T-cell (primary cell): ENCODE measurements at places on chromosomes 2 and 18.

DNA sequence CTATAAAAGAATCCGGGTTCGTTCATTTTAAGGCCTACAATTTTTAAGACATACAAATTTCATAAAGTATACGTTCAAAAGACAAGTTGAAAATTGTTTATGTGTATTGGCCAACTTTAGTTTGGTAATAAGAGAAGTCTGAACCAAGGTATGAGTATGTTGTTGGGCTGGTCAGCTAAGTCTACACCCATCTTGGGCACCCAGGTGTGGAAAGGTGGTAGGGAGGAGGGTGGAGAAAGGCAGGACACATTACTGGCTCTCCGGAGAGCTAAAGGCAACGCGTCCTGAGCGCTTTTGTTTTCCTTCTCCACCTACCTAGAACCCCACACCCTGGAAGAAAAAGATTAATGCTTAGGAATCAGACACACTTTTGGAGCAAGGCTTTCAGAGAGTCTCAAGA lies 899 bp upstream of the PELI1 start:
- DNase-seq = no peak

DNA sequence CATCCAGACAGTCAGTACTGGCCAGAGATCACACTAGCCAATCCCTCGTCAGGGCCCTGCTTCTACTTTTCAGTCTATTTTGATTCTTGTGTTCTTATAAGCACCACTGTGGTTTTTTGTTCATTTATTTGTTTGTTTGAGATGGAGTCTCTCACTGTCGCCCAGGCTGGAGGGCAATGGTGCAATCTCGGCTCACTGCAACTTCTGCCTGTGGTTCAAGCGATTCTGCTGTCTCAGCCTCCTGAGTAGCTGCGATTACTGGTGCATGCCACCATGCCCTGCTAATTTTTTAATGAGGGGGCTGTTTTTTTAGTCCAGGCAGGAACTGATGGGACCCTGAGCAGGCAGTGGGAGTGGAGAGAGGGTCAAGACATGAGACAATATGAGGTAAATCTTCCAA lies 64.9 kb upstream of the KIF5C start:
- no peak for DNase-seq

- DNase-seq = no peak
These were observed 111.7 kb upstream of the SCN1A start for GRCh38 chr2:166239548-166239947.

- DNase-seq = no peak
These were observed 6.1 kb upstream of the CCDC195 start for GRCh38 chr2:224722250-224722649.

- DNase-seq = no peak
These were observed 94.0 kb upstream of the CNGA3 start for GRCh38 chr2:98252038-98252773.

DNA sequence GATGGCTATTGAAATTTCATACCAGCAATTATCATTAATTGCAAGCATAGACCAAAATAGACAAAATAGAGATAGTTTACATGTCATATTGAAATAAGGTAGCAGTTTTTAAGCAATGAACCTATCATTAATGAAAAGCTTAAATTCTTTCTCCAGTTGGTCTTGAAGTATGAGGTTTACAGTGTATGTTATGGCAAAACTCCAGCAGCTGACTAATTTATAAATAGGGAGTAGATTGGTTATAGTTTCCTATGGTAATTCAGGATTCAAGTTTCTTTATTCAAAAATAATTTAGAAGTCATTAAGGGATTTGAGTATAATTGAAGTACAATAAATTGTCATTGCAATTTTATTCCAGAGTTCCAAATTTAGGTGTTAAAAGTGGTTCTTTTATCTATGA lies 69.6 kb upstream of the COL5A2 start:
- no peak for DNase-seq

DNA sequence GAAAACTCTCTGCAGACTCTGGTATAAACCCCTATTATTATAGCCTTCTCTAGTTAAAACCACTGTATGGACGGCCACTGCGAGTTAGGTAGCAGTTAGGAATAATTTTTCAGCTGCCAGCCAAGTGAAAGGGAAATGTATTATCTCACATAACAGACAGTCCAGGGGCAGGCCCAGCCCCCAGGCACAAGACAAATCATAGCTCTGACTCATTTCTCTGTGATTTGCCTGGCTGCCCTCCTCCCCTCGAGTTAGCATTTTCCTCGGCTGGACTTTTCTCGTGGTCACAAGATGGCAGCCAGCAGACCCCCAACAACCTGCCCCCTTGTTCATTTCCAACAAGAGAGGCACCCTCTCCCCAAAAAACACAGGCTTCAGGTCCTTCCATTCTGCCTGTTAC lies 10.5 kb downstream of the VIT start:
- DNase-seq = no peak

DNA sequence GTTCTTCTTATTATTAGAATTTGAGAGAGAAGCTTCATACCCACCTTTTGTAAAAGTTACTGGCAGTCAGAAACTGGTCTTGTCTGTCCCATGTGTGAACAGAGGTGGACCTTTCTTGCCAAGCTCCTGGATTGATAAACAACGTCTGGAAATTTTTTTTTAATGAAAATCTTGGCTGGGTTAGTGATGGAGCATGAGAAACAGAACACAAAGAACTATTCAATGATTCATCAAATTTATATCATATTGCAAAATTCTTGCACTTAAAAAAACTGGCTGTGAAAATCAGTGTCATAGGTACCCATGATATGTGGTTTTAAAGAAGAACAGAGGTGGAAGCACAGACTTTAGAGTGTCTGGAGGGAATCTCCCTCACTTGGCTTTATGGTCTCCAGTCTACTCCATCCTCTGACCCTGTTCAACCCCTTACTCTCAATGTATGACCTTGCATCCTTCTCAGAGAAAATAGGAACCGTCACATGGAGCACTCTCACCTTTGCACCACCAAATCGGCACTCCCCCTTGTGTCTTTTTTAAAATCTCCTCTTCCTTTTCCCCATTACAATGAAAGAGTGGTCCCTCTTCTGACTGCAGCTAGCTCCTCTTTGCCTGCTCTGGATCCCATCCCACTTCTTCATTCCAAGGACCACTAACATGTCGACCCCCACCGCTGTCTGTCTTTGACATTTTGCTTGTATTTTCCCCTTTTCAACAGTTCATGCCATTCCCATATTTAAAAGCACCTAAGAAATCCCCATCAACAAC lies 58.2 kb downstream of the COPS8 start:
- no peak for DNase-seq

GRCh38 chr2:160695402-160696086 lies 201.9 kb upstream of the RBMS1 start:
- DNase-seq = no peak

GRCh38 chr2:230326453-230327417 lies at the start of gene SP140L:
SP140L (plus strand) TSS chr2:230327193; CDS start chr2:230327270, 77 bp downstream.
- DNase-seq = peak; percentile 75
